ENCODE measurements at places on chromosomes 6 and 20. TPM values are rescaled to one million over a fixed set of nuclear protein-coding genes. Genes with fewer than 3 reads are reported as not detected.
A peak's percentile ranks its signal among the peaks of the same experiment; 100 is the strongest.

- H3K27ac ChIP-seq: no peak overlapping the region
- H3K27me3 ChIP-seq: no peaks in the 10 kb centered on the region
- H3K36me3 ChIP-seq: no peaks in the 10 kb centered on the region
- DNase-seq: no peak
- H3K4me3 ChIP-seq: no peak overlapping the region
Measured at GRCh38 chr20:2150660-2151059, 49.0 kb downstream of the STK35 start.

GRCh38 chr6:156989159-156989806 is 212.1 kb downstream of the ARID1B start:
- H3K27ac ChIP-seq: no peak overlapping the region
- no peaks in the 10 kb centered on the region for H3K36me3 ChIP-seq
- peaks cover 22% of the 10 kb centered on the region for H3K4me1 ChIP-seq
- no peak for DNase-seq
- no peak overlapping the region for H3K4me3 ChIP-seq

GRCh38 chr6:16700202-16700915 is 60.9 kb downstream of the ATXN1 start:
- no peak overlapping the region for H3K27ac ChIP-seq
- DNase-seq: no peak
- H3K4me3 ChIP-seq: no peak overlapping the region
- no peaks in the 10 kb centered on the region for H3K27me3 ChIP-seq

GRCh38 chr20:46544576-46544975 is 5.9 kb downstream of the OCSTAMP start:
- no peak overlapping the region for H3K27ac ChIP-seq
- no peaks in the 10 kb centered on the region for H3K4me1 ChIP-seq
- H3K27me3 ChIP-seq: no peaks in the 10 kb centered on the region
- no peak for DNase-seq
- no peak overlapping the region for H3K4me3 ChIP-seq

- H3K27ac ChIP-seq: no peak overlapping the region
- H3K4me3 ChIP-seq: no peak overlapping the region
- H3K36me3 ChIP-seq: no peaks in the 10 kb centered on the region
- no peak for DNase-seq
Measured at GRCh38 chr6:88825856-88826255, 137.6 kb downstream of the RNGTT start.

DNA sequence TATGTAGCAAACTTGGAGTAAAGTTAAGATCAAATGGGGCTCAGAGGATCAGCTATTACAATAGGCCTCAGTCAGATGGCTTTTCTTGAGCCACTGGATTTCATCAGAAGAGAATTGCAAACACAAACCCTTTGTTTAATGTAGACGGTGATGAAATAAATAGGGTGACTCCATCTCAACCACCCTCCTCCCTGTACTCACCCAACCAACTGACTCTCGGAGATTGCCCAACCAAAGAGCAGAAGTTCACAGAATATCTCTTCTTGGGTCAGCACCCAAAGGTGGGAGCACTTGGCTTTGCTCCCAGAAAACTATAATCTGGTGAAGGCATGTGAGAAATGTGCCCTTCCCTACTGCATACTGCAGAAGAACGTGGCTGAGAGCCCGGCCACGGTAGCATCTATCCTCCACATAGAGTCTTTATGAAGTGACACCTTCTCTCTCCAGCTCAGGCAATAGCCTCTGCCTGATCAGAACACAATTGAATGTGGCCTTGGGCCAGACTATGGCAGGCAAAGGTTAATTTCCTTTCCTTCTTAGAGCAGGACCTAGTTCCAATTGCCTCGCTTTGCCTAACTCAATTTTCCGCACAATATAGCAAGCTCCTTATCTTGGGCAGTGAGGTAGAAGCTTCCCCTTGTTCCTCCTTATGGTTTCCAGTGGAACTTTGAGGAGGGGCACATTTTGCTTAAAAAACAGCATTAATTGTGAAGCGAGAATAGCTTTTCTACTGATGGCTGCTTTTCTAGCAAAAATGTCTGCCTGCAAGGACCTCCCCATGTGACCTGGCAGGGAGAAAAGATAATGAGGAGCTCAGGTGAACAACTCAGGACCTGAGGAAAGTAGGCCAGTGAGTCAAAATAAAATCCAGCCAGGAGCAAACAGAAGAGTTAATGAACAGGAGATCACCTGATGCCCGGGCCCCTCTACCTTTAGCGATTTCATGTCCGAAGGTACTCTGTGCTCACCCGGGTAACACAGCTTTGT is 79.4 kb downstream of the GFOD1 start:
- H3K4me3 ChIP-seq: no peak overlapping the region
- H3K27ac ChIP-seq: peak overlapping the region; percentile 27
- DNase-seq: no peak
- peaks cover 6% of the 10 kb centered on the region for H3K4me1 ChIP-seq
- no peaks in the 10 kb centered on the region for H3K36me3 ChIP-seq

DNA sequence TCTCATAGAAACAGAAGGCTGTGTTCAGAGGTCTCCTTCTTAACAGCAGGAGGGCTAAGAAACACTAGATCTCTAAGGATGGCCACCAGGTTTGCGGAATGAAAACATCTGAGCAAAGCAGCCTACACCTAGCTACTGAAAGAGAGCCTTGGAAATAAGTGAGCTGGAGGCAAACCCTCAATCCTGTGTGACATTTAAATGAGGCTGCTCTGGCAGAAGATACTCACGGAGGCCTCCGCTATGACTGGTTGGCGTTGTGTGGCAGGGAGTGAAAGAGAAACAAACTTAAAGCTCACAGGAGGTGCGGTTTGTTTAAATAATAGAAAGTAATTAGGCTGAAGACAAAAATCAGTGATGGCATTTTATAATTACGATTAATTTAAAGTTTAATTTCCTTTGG is 162.0 kb upstream of the RNF217 start:
- no peaks in the 10 kb centered on the region for H3K4me1 ChIP-seq
- no peaks in the 10 kb centered on the region for H3K36me3 ChIP-seq
- no peak overlapping the region for H3K4me3 ChIP-seq
- H3K27me3 ChIP-seq: no peaks in the 10 kb centered on the region

DNA sequence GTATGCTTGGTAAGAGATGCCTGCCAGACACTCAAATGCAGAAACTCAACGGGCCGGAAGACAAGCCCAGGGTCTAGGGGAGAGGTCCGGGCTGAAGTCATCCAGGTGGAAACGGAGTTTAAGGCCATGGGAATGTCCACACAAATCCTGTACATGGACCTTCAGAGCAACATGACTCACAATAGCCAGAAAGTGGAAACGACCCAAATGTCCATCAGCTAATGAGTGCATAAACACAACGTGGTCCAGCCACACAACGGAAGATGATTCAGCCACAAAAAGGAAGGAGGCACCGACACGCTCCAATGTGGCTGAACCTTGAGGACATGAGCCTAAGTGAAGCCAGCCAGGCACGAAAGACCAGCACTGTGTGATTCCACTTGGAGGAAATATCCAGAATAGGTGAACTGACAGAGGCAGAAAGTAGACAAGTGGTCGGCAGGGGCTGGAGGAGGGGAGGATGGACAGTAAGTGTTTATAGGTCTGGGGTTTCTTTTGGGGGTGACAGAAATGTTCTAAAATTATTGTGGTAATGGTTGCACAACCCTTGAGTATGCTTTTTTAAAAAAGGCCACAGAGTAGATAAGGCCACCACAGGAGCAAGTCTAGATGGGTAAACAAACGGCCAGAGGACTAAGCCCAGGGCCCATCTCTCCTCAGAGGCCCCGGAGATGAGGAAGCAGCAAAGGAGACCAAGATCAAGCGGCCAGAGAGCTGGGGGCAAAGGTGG is 105.6 kb downstream of the PREX1 start:
- no peaks in the 10 kb centered on the region for H3K36me3 ChIP-seq
- H3K4me1 ChIP-seq: peaks cover 10% of the 10 kb centered on the region
- no peak overlapping the region for H3K27ac ChIP-seq
- no peaks in the 10 kb centered on the region for H3K27me3 ChIP-seq

- H3K27ac ChIP-seq: no peak overlapping the region
- no peaks in the 10 kb centered on the region for H3K27me3 ChIP-seq
- no peaks in the 10 kb centered on the region for H3K36me3 ChIP-seq
- H3K4me3 ChIP-seq: no peak overlapping the region
- H3K4me1 ChIP-seq: peaks cover 6% of the 10 kb centered on the region
- no peak for DNase-seq
Measured at GRCh38 chr20:52843425-52843824, 128.7 kb upstream of the TSHZ2 start.

DNA sequence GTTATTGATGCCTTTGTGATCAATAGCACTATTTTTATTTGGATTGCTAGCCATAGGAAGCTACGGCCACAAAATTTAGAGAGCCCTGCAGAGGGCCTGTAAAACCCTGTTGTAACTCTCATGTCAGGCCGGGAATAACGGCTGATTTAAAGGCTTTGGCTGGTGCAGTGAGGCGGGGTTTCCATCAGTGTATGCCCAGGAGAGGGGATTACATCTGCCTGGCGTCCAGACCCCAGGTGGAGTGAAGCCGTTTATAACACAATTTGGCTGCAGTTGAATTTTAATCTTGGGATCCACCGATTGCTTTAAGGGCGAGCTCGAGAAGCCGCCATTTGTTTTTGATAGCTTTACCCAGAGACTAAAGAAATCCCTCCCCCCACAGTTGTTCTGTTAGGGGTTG is 29.1 kb upstream of the APCDD1L start:
- no peaks in the 10 kb centered on the region for H3K27me3 ChIP-seq
- H3K4me3 ChIP-seq: no peak overlapping the region
- no peaks in the 10 kb centered on the region for H3K36me3 ChIP-seq
- no peak overlapping the region for H3K27ac ChIP-seq
- no peaks in the 10 kb centered on the region for H3K4me1 ChIP-seq

DNA sequence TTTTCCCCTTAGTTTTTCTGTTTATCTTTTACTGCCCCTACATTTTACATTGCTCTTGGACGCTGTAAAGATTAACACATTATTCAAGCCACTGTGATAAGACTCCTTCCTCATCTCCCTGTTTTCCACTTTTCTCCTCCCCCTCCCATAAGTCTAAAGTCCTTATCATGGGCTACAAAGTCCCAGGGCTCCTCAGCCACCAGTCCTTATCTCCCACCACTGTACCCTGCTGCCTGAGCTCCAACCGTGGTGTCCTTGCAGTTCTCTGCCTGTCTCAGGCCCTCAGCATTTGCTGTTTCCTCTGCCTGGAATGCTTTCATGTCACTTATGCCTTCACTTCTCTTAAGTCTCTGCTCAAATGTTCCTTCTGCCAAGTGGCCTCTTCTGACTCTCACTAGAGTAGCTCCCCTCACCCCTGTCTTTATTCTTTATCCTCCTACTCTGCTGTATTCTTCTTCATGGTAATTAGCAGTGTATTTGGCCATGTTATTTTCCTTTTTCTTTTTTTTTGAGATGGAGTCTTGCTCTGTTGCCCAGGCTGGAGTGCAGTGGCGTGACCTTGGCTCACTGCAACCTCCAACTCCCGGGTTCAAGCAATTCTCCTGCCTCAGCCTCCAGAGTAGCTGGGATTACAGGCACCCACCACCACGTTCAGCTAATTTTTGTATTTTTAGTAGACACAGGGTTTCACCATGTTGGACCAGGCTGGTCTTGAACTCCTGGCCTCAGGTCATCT is 10.8 kb upstream of the LATS1 start:
- no peak for DNase-seq
- peaks cover 21% of the 10 kb centered on the region for H3K36me3 ChIP-seq
- H3K4me3 ChIP-seq: no peak overlapping the region
- no peaks in the 10 kb centered on the region for H3K4me1 ChIP-seq

GRCh38 chr6:135397172-135397952 is 100.2 kb downstream of the AHI1 start:
- H3K27ac ChIP-seq: no peak overlapping the region
- DNase-seq: no peak

DNA sequence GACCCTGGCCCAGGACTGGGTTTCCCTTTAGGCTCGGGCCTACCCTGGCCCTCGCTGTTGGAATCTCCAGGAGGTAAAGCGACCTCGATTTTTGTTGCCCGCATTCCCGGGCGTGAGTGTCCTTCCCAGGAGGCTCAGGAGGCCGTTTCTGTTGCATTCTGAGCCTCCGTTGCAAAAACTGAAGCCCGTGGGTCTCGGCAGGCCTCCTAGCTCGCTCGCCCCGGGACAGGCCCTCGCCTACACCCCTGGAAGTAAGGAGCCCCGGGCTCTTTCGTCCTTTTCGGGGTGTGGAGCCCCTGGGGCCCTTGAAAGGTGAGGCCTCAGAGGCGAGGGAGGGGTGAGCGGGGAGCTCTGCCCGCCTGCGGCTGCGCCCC is 2.3 kb downstream of the NR2E1 start:
- DNase-seq: no peak
- H3K4me1 ChIP-seq: peaks cover 14% of the 10 kb centered on the region
- peaks cover 32% of the 10 kb centered on the region for H3K27me3 ChIP-seq
- no peak overlapping the region for H3K27ac ChIP-seq
- no peaks in the 10 kb centered on the region for H3K36me3 ChIP-seq

DNA sequence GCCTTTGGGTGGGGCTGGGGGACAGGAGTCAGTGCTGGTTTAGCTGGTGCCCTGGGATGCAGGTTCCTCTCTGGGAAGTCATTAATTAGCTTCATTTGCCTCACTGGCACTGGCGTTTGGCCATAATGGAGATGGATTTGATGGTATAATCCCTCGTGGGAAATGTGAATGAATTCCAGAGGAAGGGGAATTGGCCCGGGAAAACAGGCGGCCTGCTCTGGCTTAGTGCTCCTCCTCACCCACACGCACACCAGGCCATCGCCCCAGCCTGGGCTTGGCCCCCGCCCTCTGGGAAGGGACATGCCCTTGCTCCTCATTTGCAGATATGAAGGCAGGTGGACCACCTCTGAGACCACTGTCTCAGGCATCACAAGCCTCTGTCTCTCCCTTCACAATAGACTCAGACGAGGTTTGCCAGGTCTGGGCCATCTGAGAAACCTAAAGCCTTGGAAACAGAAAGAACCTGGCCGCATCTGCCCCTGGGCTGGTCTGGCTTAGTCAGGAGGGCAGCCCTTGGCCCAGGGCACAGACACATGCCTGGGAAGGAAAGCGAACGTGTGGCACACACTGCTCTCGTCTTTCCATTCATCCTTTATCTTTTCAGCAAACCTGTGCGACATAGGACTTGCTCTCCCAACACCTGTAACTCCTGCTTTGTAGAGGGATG is 199.2 kb upstream of the CDH4 start:
- DNase-seq: peak; percentile 13
- H3K4me1 ChIP-seq: no peaks in the 10 kb centered on the region
- no peak overlapping the region for H3K4me3 ChIP-seq
- H3K27ac ChIP-seq: peak overlapping the region; percentile 11
- no peaks in the 10 kb centered on the region for H3K36me3 ChIP-seq

GRCh38 chr6:33904050-33904746 is 100.4 kb upstream of the MLN start:
- no peaks in the 10 kb centered on the region for H3K27me3 ChIP-seq
- no peak for DNase-seq
- no peaks in the 10 kb centered on the region for H3K4me1 ChIP-seq

DNA sequence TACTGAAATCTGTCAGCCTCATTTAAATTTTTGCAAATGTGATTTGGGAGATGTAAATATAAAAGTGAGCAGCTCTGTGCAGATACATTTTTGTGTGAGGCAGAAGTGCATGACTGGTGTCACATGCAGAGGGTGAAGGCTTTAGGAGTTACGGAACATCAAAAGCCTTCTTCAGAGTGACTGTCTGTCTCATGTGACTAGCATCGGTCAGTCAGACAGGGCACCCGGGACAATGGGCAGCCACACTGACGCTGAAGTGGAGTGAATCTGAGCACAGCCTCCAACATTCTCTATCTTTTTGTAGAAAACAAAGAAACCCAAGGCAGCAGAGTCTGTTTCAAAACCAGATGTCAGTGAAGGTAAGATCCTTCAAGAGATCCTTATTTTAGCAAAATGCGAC is 7.9 kb upstream of the FAM209A start:
- no peak overlapping the region for H3K4me3 ChIP-seq
- no peak overlapping the region for H3K27ac ChIP-seq
- DNase-seq: no peak
- H3K27me3 ChIP-seq: no peaks in the 10 kb centered on the region

COL9A1 gene
- total RNA-seq: not detected

CDC40 gene
- 12.0 TPM for total RNA-seq

SLC22A2 gene
- not detected for total RNA-seq

VGLL2 gene
- total RNA-seq: not detected

CNKSR3 gene
- 18.2 TPM for total RNA-seq

ABCC10 gene
- total RNA-seq: 16.9 TPM
